ENCODE measurements at places on chromosomes 2 and 18. TPM values are rescaled to one million over a fixed set of nuclear protein-coding genes. Genes with fewer than 3 reads are reported as not detected.

GRCh38 chr2:38187541-38188011, 111.6 kb upstream of the CYP1B1 start:
- DNase-seq, result no peak

DNA sequence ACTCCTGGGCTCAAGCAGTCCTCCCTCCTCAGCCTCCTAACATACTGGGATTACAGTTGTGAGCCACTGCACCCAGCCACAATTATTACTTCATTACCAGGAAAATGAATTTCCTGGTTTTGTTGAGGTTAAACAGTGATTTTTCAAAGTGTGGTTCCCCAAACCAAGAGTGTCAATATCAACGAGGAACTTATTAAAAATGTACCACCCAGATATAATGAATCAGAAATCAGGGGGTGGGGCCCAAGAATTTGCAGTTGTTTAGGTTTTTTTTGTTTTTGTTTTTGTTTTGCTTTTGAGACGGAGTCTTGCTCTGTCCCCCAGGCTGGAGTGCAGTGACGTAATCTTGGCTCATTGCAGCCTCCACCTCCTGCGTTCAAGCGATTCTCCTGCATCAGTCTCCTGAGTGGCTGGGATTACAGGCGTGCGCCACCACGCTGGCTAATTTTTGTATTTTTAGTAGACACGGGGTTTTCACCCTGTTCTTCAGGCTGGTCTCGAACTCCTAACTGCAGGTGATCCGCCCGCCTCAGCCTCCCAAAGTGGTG, 94.1 kb downstream of the WDSUB1 start:
- no peak for DNase-seq

TET3 gene
- 19.7 TPM for total RNA-seq

CABYR gene
- 2.1 TPM for total RNA-seq

GRCh38 chr2:200741468-200742202, 70.1 kb upstream of the BZW1 start:
- DNase-seq, result no peak

NAT8 gene
- not detected for total RNA-seq

- DNase-seq, result no peak
Observed at GRCh38 chr2:219851801-219852481, 224.5 kb downstream of the SLC4A3 start.

TMEM200C gene
- not detected for total RNA-seq

DNA sequence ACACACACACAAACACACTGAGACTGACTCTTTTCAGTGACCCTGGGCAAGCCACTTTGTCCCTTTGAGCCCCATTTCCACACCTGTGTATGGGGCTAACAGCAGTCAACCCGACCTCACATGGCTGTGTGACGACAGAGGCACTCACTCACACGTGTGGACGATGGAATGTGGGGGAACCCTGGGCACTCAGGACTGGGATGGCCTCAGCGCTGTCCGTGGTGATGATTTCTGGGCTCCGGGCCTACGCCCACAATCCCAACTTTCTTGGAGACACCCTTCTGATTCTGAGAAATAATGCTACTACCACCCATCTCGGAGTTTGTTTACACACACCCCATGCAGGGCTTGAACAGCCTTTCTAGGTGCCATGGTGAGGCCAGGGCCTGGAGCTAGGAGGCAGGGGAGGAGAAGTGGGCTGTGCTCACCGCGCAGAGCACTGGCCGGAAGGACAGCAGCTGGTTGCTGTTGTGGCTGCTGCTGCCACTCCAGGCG, 1.5 kb downstream of the CRYBA2 start:
- DNase-seq, result no peak

DNA sequence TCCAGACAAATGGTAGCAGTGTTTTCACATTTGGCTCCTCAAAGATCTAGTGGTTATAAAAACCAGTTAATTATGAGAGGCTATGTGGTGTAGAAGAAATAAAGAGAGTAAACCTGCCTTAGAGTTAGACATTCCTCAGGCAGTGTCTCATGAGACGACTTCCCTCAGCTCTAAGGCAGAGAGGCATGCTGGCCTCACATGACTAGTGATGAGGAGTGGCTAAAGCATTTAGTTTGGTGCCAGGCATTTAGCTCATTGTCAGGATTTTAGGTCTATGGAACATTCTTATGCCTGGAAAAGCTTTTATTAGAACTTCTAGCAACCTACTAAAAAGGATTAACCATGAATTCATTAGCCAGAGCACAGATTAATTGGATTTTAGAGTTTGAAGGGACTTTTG, 90.3 kb downstream of the RPRM start:
- DNase-seq, result no peak

GRCh38 chr2:9258953-9259399, 52.4 kb downstream of the ASAP2 start:
- no peak for DNase-seq

- no peak for DNase-seq
Observed at GRCh38 chr2:45607701-45608100, 3.4 kb downstream of the SRBD1 start.

DNA sequence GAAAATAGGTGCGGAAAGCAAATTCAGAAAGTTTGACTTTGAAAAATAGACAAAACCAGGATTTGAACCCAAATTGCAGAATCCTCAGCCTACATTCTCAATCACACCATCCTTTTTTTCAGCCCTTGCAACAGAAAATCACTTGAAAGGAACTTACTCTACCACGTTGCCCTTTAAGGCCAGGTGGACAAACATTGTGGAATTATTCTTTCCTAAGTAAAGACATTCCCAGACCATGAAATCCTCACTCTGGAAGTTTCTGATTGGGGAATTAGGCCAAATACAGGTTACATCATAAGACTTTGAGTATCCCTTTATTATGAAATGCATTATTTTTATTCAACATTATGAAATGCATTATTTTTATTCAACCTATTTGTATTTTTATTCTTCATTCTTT, 259.4 kb downstream of the RAD51AP2 start:
- no peak for DNase-seq

DNA sequence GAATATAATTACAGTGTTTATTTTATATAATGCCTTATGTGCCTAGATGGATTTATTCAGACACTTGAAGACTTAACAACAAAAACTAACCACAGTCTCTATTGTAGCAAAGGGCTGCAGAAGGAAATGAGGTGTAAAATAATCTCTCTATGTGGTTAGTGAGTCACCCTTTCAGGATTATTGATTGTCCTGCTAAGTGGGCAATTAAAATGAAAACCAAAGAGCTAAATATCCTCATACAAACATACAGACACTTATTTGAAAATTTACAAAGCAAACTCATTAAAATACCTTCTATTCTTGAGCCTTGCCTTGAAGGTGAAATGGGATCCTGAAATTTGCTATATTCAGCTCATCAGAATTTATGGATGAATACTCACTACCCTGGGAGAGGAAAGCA, 27.7 kb upstream of the DCC start:
- DNase-seq, result no peak

DNA sequence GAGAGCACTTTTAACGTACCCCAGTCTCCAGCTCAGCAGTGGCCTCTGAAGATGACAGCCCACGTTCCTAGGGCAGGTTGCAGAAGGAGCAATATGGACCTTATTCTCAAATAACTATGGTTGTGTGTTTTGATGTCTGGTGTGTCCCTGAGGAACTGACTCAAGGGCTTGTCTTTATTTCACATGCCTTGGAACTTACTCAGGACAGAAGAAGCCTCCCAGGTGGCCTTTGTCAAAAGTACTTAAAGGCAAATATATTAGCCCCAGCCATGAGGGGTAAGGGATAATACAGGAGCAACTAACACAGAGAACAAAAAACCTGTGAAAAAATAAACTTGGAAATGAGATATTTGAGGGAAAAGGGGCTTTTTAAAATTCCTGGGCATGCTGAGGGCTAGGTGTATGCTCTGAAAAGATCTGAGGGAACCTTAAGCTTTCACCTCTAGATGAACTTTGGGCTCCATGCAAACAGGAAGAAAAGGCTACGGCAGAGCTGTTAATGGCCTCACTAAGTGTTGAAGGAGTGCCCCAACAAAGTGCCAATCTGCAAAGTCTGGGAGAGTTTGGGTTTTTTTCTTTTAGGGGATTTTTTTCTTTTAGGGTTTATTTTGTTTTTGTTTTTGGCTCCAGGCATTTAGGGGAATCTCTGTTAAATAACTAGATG, 40.3 kb downstream of the SRBD1 start:
- DNase-seq, result no peak

DNA sequence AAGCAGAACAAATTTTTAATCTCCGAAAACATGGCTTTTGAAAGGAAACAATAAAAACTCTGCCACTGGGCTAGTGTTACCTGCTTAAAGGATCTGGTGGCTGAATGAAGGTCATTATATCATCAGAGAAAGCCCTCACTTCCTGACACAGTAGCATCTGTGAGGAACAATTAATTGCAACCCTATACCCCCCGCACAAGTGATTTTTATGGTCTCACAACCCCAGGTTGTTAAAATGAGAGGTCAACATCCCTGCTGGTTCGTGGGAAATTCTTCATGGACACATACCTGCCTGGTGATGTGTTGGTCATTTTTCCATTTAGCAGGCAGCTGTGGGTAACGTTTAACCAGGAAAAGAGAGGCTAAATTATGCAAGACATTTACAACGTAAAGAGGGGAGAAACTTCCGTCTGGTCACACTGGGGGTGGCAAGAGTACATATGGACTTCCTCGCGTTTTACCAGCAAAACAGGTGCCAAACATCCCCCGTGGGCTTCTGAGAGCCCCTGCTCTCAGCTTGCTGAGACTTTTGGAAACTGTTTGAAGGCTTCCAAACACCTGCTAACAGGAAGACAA, 29.2 kb downstream of the NIFK start:
- no peak for DNase-seq

CIDEA gene
- total RNA-seq, result not detected

- DNase-seq, result no peak
Observed at GRCh38 chr2:199223791-199224190, 233.9 kb downstream of the SATB2 start.

SNED1 gene
- 4.1 TPM for total RNA-seq

DNA sequence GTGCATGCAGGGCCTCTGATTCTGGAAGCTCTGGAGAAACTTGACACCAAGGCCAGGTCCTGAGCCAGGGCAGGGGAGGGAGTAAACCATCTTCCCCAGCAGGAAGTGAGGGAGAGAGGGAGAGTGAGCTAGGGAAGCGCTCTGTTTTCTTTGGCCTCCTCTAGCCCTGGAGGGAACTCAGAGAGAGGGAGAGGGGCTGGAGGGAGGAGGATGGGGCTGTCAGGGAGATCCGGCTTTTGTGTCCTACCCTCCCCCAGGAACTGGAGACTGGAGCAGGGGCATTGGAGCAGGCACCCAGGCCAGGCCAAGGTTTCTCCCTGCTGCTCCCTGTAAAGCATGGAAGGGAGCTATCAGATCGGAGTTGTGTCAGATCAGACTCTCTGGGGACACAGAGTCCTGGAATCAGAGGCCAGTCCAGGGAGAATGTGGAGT, 22.7 kb upstream of the PKDCC start:
- no peak for DNase-seq

CNDP1 gene
- total RNA-seq, result 0.16 TPM

GRCh38 chr2:236576087-236576486, 6.5 kb downstream of the ACKR3 start:
- DNase-seq, result no peak

NOP58 gene
- total RNA-seq, result 233 TPM

GRCh38 chr2:240647503-240648154, 22.3 kb downstream of the GPR35 start:
- no peak for DNase-seq
